ENCODE measurements at places on chromosomes 7 and 10. TPM values are rescaled to one million over a fixed set of nuclear protein-coding genes. Genes with fewer than 3 reads are reported as not detected.

DNA sequence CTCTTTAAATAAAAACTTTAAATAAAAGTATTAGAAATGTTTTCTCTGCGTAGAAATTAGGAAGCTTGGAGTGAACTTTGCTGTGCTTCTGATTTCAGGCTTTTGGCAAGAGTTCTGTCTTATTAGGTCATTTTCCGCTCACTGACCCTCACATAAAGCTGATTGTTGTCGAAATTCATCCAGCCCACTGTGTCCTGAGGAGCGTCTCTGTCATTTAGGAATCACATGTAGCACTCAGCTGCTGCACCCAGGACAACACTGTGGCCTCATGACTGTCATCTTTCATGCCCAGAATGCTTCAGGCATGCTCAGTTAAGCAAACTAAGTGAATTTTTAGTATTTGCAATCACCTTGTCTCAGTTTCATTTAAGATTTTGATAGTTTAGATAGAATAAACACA, 57.8 kb upstream of the MSRB2 start:
- H3K4me1 ChIP-seq, result no peaks in the 10 kb centered on the region
- H3K36me3 ChIP-seq, result no peaks in the 10 kb centered on the region
- no peak overlapping the region for H3K27ac ChIP-seq
- DNase-seq, result no peak
- no peak overlapping the region for H3K4me3 ChIP-seq
- no peaks in the 10 kb centered on the region for H3K27me3 ChIP-seq

DNA sequence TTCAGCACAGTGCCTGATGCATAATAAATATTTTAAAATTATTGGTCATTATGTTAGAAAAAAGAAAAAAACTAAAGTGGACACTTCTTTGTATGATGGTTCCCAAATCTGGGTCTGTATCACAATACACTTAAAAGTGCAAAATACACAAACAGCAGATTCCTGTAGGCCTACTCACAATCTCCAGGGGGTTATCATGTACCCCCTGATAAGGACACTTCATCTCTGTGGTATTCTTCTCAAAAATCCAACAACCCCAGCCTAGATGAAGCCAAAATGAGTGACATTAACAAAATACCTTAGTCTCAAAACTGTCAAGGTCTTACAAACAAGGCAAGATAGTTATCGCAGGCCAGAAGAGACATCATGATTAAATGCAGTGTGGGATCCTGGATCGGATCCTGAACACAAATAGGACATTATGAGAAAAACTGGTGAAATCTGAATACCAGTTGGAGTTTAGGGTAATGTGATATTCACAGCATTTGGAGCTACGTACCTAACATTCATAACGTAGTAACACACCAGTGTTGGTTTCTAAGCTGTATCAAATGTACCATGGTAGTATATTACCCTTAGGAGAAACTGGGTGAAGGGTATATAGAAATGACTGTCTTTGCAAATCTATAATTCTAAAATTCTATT, 45.2 kb downstream of the NSUN6 start:
- no peak overlapping the region for H3K27ac ChIP-seq
- no peaks in the 10 kb centered on the region for H3K4me1 ChIP-seq
- no peaks in the 10 kb centered on the region for H3K36me3 ChIP-seq
- no peak for DNase-seq

- no peak overlapping the region for H3K4me3 ChIP-seq
- no peaks in the 10 kb centered on the region for H3K36me3 ChIP-seq
- H3K4me1 ChIP-seq, result no peaks in the 10 kb centered on the region
- H3K27me3 ChIP-seq, result no peaks in the 10 kb centered on the region
Observed at GRCh38 chr7:7426676-7427075, 109.0 kb downstream of the COL28A1 start.

GRCh38 chr7:92835851-92836488, 403 bp downstream of the CDK6 start:
- no peaks in the 10 kb centered on the region for H3K4me1 ChIP-seq
- peak overlapping the region; percentile 18 for H3K27ac ChIP-seq
- DNase-seq, result peak; percentile 63
- H3K4me3 ChIP-seq, result peak overlapping the region; percentile 97
- H3K36me3 ChIP-seq, result no peaks in the 10 kb centered on the region

DNA sequence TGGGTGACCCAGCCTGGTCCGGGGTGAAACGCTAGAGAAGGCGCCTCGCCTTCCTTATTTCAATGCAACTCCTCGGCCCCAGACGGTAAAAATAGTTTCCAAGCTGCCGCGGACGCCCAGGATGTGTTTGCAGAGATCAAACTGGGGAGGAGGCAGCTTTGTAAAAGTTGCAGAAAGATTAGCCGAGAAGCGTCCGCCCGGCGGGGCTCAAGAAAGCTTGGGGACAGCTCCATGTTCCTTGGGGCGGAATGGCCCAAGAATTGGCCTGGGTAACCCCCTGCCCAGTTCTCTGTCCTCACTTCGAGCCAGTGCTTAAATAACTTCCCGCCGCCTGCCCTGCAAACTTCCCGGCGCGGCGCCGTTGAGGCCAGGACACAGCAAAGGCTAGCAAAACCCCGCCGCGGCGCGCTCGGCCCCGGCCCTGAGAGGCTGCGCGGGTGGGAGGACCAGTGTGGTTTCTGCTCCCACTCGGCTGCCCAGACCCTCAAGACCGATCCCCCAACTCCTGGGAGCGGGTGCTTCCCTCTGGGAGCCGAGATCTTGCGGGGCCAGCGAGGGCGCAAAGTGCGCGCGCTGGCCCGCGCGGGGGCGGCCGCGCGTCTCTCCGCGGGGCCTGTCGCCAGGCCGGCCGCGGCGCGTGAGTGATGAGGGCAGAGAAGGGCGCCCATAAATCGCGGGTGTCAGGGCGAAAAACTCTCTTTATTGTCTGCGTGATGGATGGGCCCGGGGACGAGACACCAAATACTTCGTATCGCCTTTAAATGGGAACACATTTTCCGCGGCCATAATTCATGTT, 6.3 kb upstream of the ZNF503 start:
- no peak overlapping the region for H3K27ac ChIP-seq
- H3K4me3 ChIP-seq, result peak overlapping the region; percentile 70
- peak; percentile 72 for DNase-seq
- H3K4me1 ChIP-seq, result no peaks in the 10 kb centered on the region
- H3K36me3 ChIP-seq, result no peaks in the 10 kb centered on the region

GRCh38 chr10:133446979-133447378, 6.8 kb upstream of the SCART1 start:
- H3K27me3 ChIP-seq, result no peaks in the 10 kb centered on the region
- no peaks in the 10 kb centered on the region for H3K4me1 ChIP-seq
- no peaks in the 10 kb centered on the region for H3K36me3 ChIP-seq
- no peak overlapping the region for H3K4me3 ChIP-seq
- DNase-seq, result no peak

GRCh38 chr10:86376403-86376802, 9.8 kb upstream of the GRID1 start:
- H3K4me3 ChIP-seq, result no peak overlapping the region
- DNase-seq, result peak; percentile 72
- H3K27ac ChIP-seq, result no peak overlapping the region

DNA sequence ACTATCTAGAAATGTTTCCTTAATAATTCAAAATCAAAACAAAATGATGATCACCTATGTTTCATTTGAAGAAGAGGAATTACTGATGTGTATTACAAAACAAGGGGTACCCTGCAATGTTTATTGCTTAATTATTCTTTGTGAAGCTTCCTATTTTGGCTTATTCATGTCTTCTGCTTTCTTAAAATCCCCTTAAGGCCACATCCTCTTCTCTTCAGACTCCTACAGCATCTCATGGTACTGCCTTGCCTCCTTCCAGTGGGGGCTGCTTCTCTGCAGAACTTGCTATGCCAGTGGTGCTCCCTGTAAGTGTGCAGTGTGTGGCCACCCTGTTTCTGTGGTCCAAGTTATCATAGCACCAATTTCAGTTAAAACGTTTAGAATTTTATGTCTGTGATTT, 35.0 kb downstream of the CCDC146 start:
- no peak for DNase-seq
- H3K36me3 ChIP-seq, result no peaks in the 10 kb centered on the region
- no peaks in the 10 kb centered on the region for H3K4me1 ChIP-seq
- H3K27me3 ChIP-seq, result no peaks in the 10 kb centered on the region

- no peaks in the 10 kb centered on the region for H3K4me1 ChIP-seq
- no peaks in the 10 kb centered on the region for H3K27me3 ChIP-seq
- no peak overlapping the region for H3K4me3 ChIP-seq
- H3K27ac ChIP-seq, result no peak overlapping the region
- DNase-seq, result no peak
Observed at GRCh38 chr7:142897691-142898090, 12.1 kb upstream of the TRPV6 start.

- H3K36me3 ChIP-seq, result no peaks in the 10 kb centered on the region
- H3K27me3 ChIP-seq, result no peaks in the 10 kb centered on the region
- no peak for DNase-seq
Observed at GRCh38 chr10:33352175-33352574, 17.7 kb upstream of the NRP1 start.

- no peaks in the 10 kb centered on the region for H3K36me3 ChIP-seq
- H3K27me3 ChIP-seq, result peaks cover 2% of the 10 kb centered on the region
- no peak overlapping the region for H3K27ac ChIP-seq
- no peak overlapping the region for H3K4me3 ChIP-seq
Observed at GRCh38 chr10:25547382-25547781, 372.6 kb downstream of the GPR158 start.

DNA sequence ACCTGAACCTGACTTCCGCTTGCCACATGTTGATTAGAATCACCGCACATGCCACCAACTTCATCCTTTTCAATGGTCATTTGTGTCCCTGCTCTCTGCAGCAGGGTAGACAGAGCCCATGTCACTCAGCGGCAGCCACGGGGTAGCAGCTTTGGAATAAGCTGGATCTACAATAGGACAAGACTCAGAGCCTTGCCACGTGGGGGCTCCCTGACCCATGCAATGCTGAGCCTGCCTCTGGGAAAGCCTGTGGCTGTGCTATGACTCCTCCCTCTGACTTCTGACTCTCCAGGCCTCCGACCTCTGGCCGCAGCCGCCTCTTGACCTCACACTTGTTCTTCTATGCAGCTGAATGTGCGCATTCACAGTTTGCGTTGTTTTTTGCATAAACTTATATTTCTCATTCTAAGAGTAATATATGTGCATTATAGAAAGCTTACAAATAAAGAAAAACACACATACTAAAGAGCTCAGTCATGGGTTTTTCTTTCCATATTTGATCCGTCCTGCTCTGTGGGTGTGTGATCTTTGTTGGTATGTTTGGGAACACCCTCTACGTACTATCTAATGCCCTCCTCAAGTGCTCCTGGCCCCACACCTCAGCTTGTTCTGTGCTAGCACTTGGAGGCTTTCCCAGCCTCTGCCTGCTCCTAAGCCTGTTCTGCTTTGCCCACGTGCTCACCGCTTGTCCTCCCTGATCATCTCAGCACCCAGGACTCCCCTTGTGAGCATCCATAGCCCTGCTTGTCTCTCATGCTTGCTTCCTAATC, 198.0 kb upstream of the MKI67 start:
- no peaks in the 10 kb centered on the region for H3K4me1 ChIP-seq
- DNase-seq, result no peak
- H3K27me3 ChIP-seq, result no peaks in the 10 kb centered on the region
- H3K4me3 ChIP-seq, result no peak overlapping the region
- H3K36me3 ChIP-seq, result no peaks in the 10 kb centered on the region
- H3K27ac ChIP-seq, result no peak overlapping the region

DNA sequence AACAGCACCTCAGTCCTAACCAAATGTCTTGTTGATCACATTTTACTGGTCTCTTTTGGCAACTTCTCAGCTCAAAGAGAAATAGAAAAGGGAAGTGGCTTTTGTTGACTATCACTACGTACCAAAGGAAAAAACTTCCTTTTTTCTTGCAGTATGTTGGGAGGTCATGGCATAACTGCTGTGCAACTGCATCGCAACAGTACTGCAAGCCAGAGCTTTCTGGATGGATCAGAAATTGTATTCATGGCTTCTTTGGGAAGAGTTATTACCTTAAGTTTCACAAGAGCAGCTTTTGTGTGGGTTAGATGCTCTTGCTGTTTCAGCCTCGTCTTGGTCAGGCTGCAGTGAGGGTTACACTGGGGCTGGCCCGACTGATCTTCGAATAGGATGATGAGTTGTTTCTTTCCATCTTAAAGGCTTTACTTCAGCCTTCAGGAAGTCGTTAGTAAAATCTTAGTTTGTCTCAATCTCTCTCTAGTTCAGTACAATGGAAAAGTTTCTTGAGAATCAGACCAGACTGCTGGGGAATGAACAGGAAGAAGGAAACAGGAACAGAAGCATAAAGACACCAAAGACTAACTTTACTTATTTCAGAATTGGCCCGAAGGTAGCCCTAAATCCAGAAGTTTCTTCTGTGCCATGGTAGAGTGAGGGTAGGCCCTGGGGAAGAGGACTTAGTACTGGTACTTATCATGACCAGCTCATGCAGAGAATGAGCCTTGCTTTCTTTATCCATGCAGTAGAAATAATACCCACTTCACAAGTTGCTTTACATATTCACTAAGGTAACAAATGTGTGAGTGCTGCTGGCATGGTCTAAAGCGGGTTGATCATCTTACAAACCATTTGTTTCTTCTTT, 153.6 kb downstream of the CELF2 start:
- no peaks in the 10 kb centered on the region for H3K36me3 ChIP-seq
- H3K27ac ChIP-seq, result no peak overlapping the region
- H3K4me1 ChIP-seq, result no peaks in the 10 kb centered on the region

- H3K27me3 ChIP-seq, result no peaks in the 10 kb centered on the region
- no peaks in the 10 kb centered on the region for H3K36me3 ChIP-seq
- no peaks in the 10 kb centered on the region for H3K4me1 ChIP-seq
Observed at GRCh38 chr10:84256510-84257342, 11.9 kb downstream of the RGR start.

DNA sequence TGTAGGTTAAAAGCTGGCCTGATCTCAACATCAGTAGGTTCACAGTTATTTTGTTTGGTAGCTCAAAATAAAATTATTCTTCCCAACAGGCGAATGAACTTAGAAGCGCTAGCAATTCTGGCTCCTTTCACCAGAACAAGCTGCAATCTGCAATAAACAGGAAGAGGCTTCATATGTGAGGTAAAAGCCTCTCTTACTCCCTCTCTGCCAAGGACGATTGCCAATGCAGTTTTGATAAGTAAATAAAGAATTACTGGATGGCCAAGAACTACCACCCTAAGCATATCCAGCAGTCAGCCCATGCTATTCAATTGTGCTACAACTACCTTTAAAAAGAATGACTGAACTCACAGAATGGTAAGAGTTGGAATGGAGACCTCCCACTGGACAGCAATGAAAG, 150.0 kb upstream of the LAMB4 start:
- no peak overlapping the region for H3K4me3 ChIP-seq
- H3K27ac ChIP-seq, result no peak overlapping the region
- no peak for DNase-seq

GRCh38 chr10:80452640-80453039, 1.5 kb upstream of the TSPAN14 start:
- H3K27me3 ChIP-seq, result no peaks in the 10 kb centered on the region
- no peaks in the 10 kb centered on the region for H3K36me3 ChIP-seq
- no peak overlapping the region for H3K4me3 ChIP-seq
- no peaks in the 10 kb centered on the region for H3K4me1 ChIP-seq
- DNase-seq, result no peak

Gene ANTXRL
- total RNA-seq, result not detected

Gene VENTX
- total RNA-seq, result 7.4 TPM

Gene ELFN1
- total RNA-seq, result 1.2 TPM

Gene SFTPA1
- not detected for total RNA-seq

Measured in aorta (tissue), 5 donors.